ENCODE measurements at places on chromosomes 4 and X.

DNA sequence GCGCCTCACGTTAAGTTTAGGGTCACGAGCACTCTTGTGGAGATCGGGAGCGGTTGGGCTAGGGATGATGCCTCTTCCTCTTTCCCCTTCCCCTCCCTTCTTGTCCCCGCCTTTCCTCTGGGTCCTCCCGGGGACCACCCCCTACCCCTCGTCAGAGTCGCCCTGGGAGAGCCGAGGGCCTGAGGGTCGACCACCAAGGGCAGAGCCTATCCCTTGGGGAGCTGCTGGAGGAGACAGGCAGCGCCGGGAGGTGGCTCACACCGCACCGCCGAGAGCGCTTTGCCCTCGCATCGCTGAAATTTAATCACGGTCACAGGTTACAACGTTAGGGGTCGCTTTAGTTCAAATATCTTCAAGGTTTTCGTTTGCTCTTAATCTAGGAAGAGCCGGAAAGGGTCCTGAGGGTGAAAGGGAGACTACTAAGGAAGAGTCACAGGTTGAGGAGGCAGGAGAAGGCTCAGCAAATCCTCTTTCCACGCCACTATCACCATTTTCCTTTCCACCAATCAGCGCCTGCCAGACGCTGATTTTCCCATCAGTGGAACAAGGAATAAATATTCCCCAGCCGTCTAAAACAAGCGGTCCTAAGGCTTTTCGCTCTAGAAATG is 528 bp upstream of the SNCA start:
- no peak for DNase-seq

DNA sequence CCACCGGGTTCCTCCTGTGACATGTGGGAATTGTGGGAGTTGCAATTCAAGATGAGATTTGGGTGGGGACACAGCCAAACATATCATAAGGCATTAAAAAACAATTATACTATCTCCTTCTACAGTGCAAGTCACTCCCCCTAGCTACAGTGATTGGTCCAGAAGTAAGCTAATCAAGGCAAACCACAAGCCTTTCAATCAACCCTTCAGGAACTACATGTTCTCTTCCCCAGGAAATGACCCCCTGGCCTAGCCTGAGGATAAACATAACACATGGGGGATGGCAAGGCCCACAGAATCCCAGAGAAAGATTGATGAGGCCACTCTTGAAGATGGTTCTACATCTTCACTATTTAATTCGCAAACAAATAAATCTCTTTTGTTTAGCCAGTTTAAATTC is 25.2 kb upstream of the FAM241A start:
- no peak for DNase-seq

- DNase-seq: no peak
Observed at GRCh38 chr4:38040619-38041018, 80.4 kb downstream of the PTTG2 start.

GRCh38 chr4:98822144-98822543 is 106.8 kb downstream of the EIF4E start:
- DNase-seq: no peak

GRCh38 chr4:6951880-6952381 is 42.3 kb downstream of the TBC1D14 start:
- DNase-seq: peak; percentile 8

- no peak for DNase-seq
Observed at GRCh38 chrX:150306002-150306401, 57.1 kb upstream of the MAMLD1 start.

DNA sequence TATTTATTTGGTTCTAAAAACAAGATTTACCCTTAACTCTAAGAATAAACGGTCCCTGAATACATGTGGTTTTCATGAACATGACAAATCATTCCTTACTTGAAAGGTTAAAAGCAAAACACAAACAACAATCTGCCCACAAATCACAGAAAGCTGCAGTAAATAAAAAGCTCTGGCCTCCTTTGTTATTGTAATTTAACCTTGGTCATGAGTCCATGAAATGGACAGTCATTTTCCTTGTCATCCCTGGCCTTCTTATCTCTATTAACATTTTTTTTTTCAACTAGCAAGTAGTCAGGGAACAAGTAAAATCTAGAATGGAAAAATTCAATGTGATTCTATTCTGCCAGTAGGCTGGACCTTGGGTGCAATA is 92.7 kb downstream of the SCD5 start:
- no peak for DNase-seq

- no peak for DNase-seq
Observed at GRCh38 chr4:176479767-176480166, 160.0 kb downstream of the SPCS3 start.

GRCh38 chr4:81256059-81256970 is 41.3 kb upstream of the PRKG2 start:
- no peak for DNase-seq

GRCh38 chr4:1356181-1356998 is 9.4 kb downstream of the UVSSA start:
- peak; percentile 55 for DNase-seq
